Stimulated activated CD4-positive, alpha-beta T cell treated with anti-CD3 and anti-CD28 coated beads, Interleukin-1b, Interleukin-23, amount 100 ng/mL, for 1 hour (primary cell): ENCODE measurements at places on chromosomes 5 and 9.

DNA sequence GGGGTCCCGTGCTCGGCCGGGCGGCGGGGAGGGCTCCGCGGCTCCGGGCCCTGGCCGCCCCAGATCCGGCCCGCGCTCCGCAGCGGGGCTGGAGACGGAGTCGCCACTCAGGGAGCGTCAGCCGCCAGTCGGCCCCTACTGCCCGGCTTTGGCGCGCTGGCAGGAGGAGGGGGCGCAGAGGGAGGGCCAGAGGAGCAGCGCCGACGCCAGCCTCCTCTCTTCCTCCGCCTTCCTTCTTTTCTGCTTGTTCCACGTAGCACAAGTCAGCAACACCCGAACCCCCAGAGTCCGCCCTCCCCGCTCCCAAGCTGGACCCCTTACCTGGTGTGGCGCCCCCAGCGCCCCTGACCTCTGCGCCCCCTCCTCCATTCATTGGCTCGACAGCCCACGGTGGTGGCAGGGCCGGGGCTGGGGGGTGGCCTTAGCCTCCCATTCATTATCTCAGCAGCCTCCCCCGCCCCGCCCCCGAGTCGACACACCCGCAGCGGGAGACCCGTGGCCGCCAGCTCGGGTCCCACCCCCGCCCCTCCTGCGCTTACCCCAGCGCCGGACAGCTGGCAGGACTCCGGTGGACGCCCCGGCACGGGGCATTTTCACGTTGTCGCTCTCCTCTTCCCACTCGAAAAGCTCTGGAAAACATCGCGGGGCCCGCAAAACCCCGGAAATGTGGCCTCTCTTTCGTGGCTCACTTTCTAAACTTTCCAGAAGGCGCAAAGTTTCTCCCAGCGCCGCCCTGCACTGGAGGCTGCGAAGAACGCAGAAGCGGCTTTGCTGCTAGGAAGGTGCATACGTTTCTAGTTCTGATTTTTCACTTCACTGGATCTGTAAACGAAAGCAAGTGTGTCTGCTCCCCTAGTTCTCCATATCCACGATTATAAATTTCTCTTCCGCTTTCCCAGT, at the start of gene LPAR1:
LPAR1 (minus strand) TSS at position 140 of the 900 bp plus-strand sequence. CDS start 66,353 bp downstream, outside the sequence.
- no peak for DNase-seq

DNA sequence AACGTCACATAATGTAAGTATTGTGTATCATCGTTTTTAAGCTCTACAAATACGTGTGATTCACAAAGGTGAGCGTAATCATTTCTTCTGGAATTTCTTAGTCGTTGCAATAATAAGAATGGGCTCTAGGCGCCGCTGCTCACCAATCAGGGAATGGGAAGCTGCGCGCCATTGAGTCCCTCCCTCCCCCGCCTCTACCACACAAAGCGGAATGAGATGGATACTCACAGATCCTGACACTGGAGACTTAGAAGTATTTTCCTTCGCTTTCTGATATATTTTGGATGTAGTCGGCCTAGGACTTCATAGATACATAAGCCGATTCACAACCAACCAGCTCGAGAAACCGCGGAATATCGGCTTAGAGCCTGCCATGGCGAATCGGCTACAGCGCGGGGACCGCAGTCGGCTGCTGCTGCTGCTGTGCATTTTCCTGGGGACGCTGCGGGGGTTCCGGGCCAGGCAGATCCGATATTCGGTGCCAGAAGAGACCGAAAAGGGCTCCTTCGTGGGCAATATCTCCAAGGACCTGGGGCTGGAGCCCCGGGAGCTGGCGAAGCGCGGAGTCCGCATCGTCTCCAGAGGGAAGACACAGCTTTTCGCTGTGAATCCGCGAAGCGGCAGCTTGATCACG, at the start of gene PCDHGA11:
PCDHGA11 (plus strand) TSS at position 197 of the 634 bp plus-strand sequence; CDS start at position 374, 177 bp downstream.
- no peak for DNase-seq

DNA sequence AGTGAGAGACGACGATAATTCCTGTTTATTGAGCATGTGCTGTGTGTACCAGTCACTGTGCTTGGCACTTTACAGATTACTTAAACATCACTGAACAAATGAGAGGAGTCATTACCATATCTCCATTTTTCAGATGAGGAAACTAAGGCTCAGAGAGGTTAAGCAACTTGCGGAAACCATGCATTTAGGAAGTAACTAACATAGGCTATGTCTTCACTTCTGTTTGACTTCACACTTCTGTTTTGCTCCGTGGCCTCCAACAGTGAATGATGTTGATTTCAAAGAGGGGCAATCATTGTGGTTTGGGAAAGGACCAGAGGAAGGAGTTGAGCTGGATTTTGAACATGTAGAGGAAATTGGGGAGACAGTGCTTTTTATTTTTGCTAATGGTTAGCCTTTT, 16.7 kb downstream of the GCNT1 start:
- no peak for DNase-seq

- no peak for DNase-seq
Measured at GRCh38 chr5:154784856-154785255, 29.7 kb downstream of the LARP1 start.

DNA sequence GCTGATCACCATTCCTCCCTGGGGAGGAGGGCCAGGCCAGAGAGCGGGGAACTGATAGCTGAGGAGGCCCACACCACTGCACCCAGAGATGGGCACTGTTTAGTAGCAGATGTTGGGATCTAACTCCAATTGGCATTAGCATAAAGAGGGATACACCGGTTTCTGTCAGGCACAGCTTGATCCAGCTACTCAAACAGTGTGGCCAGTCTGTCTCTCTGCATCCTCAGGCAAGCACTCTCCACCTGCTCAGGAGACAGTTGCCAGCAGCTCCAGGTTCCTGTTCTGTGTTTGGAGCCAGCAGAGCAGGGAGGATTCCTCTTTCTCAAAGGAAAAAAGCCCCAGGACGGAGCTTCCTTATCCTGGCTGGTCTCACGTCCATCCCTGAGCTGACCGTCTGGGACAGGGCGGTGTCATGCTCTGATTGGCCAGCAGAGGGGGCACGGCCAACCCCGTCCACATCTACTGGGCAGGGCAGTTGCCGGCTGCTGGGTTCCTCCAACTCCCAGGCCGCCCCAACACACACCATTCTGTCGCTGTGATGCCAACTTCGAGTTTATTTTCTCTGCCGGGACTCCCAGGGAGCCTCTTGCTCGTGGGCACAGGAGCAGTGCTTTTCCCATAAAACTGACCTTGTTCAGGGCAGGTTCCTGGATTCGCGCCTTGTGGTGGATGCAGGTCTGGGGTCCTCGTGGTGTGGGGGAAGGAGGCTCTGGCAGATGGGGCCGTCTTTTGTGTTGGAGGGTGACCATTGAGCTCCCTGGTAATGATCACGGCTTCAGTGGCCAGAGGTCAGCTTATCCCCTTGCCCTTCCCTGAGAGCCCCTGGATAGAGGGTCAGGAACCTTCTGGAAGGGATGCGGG, 47.9 kb downstream of the COL5A1 start:
- no peak for DNase-seq
